ENCODE measurements at places on chromosomes 16 and 17.

- no peak for DNase-seq
Observed at GRCh38 chr16:77376358-77376757, 58.5 kb downstream of the ADAMTS18 start.

GRCh38 chr16:57531635-57532265 lies 4.6 kb downstream of the CCDC102A start:
- no peak for DNase-seq

- DNase-seq = no peak
Observed at GRCh38 chr17:31381165-31381668, 10.3 kb upstream of the RAB11FIP4 start.

GRCh38 chr16:53924331-53925106 lies 220.6 kb downstream of the FTO start:
- DNase-seq = no peak

DNA sequence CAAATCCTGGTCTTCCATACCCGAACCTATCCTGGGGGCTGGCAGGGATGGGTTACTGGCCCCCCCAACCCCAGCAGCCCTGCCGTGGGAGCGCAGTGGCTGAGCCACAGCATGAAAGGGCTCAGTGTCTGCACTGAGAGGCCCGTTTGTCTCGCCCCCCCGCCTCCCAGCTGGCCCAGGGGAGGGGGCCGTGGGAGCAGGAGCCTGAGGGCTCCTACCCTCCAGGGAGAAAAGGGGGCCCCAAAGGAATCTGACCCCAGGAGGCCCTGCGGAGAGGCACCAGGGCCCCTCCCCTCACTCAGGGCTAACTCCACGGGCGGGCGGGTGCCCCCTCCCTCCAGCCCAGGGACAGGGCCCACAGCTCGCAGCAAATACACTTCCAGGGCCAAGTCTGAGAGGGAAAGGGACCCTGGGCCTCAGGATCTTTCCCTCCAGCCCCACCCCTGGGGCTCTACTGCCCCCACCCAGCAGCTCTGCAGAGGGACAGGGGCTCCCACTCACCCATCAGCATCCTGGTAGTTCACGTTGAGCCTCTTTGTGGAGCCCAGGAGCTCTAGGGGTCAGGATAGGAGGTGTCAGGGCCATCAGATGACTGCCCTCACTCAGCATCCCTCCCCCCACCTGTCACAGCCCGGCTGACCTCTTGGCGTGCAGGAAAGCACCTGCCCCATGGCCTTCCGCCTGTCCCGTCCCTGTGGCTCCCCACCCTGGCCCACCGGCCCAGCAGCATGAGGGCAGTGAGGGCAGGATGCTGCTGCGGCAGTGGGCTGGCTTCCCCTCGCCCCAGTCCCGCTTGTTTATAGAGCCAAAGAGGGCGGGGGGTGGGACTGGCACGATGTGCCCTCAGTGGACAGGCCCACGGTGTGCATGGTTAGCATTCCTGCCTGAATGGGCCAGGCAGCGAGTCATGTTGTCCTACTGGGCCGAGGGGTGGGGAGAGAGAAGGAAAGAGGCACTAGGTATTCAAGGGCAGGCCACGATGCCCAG lies 7.3 kb downstream of the CASKIN2 start:
- no peak for DNase-seq

- DNase-seq = no peak
Observed at GRCh38 chr17:28675980-28676379, 14.0 kb downstream of the SUPT6H start.

- DNase-seq = no peak
Observed at GRCh38 chr17:31314782-31315100, 887 bp upstream of the EVI2B start.

- DNase-seq = no peak
Observed at GRCh38 chr16:63998-64913, 8.2 kb downstream of the RHBDF1 start.

DNA sequence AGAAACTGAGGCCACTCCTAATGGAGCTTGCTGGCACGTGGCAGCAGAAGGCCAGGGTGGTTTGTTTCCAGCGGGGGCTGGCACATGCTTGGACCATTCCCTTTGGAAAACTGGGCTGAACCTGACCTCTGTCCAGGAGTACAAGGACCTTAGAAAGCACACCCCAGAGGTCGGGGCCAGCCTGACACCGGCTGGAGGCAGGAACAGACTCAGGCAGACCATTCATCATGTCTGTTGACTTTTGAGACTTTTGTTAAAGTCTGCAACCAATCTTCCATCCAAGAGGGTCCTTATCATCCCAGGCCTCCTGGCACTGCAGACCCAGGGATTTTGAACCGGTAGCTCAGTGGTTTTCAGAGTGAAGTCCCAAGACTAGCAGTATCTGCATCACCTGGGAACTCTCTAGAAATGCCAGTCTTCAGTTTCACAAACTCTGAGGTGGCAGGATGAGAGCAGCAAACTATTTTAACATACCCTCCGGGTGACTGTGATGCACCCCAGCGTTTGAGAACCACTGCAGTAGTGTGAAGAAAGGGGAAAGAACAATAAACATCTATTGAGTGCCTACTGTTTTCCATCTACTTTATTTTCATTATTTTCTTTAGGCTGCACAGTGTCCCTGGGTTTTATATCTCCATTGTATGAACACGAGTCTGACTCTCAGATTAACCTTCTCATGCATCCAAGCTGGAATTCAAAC lies 145.3 kb upstream of the PLCG2 start:
- no peak for DNase-seq

DNA sequence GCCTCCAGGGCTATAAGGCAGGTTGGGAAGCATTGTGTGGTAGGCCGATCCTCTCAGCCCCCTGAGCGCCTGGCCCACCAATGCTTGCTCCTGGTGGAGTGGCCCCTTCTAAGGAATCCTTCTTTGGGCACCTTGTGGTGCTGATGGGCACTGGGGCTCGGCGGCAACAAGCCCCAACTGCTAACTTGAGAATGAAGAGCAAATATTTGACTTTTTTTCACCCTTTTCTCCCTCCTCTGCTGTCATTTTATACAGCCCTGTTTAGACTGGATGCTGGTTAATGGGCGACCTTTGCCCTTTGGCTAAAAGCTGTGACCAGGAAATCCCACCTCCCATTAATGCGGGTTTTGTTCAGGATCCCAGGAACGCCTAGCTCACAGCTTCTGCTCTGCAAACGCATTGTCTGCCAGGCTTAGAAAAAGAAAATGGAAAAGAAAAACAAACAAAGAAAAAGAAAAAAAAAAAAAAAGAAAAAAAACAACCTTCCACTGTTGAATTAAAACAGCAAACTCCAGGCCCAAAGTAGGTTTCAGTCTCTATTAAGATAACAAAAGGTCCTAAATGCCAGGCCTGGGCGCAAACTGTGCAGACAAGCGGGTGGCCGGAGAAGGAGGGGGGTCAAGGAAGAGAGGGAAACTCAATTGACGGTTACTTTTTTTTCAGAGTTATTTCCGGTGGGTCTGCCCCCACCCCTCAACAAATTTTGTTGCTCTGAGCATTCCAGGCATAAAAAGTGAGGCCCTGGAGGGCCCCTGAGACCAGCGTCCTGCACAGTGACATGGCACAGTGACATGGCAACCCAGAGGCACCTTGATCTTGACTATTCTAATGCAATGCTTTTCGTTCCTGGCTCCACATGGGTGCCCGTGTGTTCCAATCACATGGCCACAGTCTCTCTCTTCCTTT lies 301.4 kb downstream of the MAF start:
- DNase-seq = no peak

- no peak for DNase-seq
Observed at GRCh38 chr17:65123757-65124675, 13.2 kb upstream of the RGS9 start.

GRCh38 chr17:35284955-35285354 lies 42.1 kb downstream of the SLFN5 start:
- no peak for DNase-seq

- no peak for DNase-seq
Observed at GRCh38 chr17:65228287-65228686, 91.1 kb downstream of the RGS9 start.

GRCh38 chr17:10271106-10271562 lies 72.7 kb upstream of the GAS7 start:
- no peak for DNase-seq

GRCh38 chr17:32819035-32819434 lies 57.9 kb downstream of the MYO1D start:
- no peak for DNase-seq

- no peak for DNase-seq
Observed at GRCh38 chr17:82679586-82680465, 18.7 kb downstream of the RAB40B start.

DNA sequence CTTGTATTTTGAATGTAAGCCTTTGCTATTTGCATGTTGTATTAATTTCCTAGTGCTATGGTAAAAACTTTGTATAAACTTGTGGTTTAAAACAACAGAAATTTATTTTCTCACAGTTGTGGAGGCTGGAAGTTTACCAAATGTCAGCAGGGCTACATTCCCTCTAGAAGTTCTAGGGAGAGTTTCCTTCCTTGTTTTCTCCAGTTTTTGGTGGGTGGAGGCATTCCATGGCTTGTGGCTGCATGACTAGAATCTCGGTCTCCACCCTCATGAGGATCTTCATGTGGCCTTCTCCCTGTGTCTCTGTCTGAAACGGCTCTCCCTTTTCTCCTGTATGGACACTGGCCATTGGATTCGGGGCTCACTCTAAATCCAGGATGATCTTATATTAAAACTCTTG lies 482.2 kb upstream of the GOT2 start:
- DNase-seq = no peak

DNA sequence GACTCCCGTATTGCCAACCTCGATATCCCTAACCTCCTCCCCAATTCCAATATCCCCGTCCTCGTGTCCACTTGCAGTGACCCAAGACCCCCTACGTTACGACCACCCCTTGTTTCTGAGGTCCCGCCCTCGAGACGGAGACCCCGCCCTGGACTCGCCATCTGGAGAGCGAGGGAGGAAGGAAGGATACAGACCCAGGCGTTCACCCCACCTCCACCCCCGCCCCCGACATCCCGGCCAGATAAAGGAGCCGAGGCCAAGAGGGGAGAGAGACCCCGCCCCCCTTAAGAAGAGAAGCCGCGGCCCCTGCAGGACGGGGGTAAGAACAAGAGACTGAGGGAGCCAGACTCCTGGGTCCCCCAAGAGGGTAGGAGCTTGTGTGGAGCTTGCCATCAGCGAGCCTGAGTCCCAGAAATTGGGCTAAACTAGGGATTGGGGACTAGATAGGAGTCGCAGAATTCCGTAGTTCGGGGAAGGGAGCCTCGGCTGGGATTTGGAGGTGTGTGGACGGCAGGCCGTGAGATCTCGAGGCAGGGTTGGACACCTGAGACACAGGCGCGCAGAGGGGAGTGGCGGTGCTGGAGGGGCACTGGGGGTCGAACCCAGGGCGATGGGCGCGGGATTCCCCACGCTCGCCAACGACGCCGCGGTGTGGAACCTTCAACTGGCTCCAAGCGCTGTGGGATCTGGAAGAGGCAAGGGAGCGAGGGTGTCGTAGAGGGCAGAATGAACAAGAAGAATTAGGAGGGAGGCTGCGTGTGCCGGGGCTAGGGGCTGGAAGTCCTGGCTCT lies at the start of gene BCL6B:
Gene BCL6B, plus strand, starts transcription at position 270 of the 791 bp plus-strand sequence. CDS start 622 bp downstream, outside the sequence.
- DNase-seq = no peak

Measured in prostate gland (tissue), 2 donors.